Spinal cord (tissue), 10 donors: ENCODE measurements at places on chromosomes 3 and 15. TPM values are rescaled to one million over a fixed set of nuclear protein-coding genes. Genes with fewer than 3 reads are reported as not detected.

The BCL2A1 gene
- total RNA-seq: 9.7 TPM

The ZBBX gene
- 6.9 TPM for total RNA-seq

The GPD1L gene
- 73.1 TPM for total RNA-seq

The SLC27A2 gene
- 3.8 TPM for total RNA-seq

The LRRC34 gene
- 14.1 TPM for total RNA-seq

The GOLGA8T gene
- 1.1 TPM for total RNA-seq
